ENCODE measurements at places on chromosomes 2 and 18.

DNA sequence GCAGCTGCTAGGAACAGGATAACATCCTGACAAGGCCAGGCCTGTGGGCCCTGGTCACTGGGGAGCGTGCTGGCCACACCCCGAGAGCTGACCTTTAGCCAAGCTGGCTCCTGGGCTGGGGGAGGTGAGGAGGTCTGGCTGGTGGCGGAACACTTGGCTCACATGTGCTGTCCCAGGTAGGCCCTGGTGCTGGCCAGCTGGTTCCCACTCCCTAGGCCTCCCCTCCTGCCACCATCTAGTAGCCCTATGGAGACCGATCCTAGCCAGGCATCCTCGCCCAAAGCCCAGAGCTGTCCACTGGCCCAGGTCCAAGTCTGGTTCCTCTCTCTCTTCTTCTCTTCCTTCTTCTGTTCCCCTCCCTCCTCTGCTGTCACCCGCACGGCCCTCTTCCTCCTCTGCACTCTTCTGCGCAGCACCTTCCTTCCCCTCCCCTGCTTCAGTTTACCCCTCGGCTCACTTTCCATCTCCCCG, 52.4 kb downstream of the TNS1 start:
- DNase-seq = no peak

DNA sequence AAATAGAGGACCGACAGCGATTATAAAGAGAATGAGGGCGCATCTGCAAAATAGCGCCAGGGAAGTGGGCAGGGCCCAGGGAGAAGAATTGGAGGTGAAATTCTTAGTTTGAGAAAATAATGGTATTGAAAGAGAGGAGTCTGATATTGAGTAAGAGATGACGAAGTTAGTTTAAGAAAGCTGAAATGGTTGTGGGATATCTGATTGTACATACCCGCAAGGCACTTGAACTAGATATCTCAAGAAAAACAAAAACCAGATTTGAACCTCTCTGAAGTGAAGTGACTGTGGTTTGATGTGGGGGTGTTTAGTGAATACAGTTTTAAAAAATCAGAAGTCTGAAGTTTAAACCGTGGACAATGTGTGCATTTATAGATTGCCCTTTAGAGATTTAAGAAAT, 38.9 kb downstream of the ZNF532 start:
- no peak for DNase-seq

- DNase-seq = peak; percentile 62
Measured at GRCh38 chr2:218658671-218659257, 659 bp downstream of the ZNF142 start.

DNA sequence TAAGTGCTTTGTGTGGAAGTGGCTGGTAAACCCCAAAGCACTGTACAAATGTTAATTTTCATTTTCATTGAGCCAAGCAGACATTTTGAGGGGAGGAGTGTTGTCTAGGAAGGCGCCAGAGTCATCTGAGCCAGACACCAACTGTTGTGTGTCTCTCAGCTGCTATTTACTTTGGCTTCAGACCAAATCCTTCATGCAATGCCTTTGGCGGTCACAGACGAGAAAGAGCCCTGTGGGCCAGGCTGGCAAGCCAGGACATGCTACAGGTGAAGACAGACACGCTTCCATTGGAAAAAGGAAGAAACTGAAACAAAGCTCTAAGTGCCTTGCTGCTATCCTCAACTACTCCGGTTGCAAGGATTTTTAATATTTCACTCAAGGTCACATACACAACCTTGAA, 115.4 kb upstream of the CDC42EP3 start:
- no peak for DNase-seq

DNA sequence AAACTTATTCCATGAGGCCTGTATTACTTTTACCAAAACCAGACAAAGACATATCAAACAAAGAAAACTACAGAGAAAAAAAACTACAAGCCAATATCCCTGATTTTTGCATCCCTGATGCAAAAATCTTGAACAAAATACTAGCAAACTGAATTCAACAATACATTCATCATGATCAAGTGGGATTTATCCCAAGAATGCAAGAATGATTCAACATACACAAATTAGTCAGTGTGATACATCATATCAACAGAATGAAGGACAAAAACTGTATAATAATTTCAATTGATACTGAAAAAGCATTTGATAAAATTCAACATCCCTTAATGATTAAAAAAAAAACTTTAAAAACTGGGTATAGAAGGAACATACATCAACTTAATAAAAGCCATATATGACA, 106.8 kb downstream of the SLC39A10 start:
- no peak for DNase-seq

GRCh38 chr2:176158186-176158591, 1.1 kb downstream of the HOXD3 start:
- DNase-seq = no peak

GRCh38 chr2:207692206-207693065, 19.0 kb upstream of the CCNYL1 start:
- DNase-seq = peak; percentile 27

DNA sequence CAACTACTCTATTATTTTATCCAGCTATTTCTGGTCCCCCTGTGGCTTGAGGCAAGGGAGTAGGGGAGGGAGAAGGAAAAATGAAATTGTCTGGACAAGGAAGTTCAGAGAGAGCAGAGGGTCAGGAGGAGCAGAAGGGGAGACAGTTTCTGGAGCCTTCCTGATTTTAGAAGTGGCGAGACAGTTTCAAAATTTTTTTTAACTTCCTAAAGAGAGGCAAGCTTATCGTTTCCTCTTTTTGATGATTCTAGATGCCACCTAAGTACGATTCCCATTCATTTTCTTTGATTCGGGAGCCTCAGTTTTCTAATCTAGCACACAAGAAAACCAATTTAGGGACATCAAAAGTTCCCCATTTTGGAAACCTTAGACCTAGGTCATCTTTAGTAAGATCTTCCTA, 96.9 kb upstream of the B3GNT2 start:
- no peak for DNase-seq

DNA sequence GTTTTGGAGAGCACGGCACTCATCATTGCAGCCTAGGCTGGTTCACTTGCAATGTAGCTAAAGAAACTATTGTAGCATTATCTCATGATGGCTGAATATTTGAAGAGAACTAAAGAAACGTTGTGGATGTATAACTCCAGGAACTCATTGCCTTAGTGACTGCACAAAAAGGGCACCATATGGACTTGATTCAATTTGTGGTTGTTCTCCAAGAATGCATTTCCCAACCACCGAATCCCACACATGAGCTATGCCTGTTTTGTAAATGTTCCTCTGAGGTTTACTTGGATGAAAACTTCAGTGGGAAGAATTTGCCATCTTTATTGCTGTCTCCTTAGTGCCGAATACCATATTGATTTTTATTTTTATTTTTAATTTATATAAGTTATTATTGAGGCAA, 43.5 kb downstream of the DOK6 start:
- no peak for DNase-seq

DNA sequence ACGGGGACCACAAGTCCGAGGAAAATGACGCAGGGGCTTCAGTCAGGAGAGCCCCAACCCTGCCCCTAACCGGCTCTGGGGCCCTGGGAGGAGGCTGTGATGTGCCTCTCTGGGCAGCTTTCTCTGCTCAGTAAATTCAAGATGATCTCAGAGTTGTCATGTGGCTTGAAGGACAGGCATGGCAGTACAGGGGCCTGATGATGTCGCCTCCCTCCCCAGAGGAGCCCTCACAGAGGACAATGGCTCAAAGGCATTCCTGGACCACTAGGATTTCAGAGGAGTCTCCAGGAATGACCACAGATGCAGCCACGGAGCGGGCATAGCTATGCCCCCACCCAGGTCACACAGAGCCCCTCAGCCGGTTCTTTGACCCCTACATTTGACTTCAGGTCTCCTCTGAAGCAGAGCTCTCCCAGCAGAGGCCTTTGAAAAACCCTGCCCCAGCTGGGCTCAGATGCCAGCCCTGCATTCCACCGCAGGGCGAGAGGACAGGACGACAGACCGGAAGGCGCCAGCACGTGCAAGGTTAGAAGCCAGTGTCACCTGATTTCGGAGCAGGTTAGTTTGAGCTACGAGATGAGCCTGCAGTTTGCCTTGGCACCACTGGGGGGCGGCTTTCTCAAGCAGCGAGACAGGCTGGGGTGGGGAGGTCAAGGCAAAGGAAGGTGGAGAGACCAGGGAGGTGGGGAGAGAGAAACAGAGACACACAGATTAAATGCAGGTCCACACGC, 39.2 kb downstream of the BIN1 start:
- peak; percentile 75 for DNase-seq

DNA sequence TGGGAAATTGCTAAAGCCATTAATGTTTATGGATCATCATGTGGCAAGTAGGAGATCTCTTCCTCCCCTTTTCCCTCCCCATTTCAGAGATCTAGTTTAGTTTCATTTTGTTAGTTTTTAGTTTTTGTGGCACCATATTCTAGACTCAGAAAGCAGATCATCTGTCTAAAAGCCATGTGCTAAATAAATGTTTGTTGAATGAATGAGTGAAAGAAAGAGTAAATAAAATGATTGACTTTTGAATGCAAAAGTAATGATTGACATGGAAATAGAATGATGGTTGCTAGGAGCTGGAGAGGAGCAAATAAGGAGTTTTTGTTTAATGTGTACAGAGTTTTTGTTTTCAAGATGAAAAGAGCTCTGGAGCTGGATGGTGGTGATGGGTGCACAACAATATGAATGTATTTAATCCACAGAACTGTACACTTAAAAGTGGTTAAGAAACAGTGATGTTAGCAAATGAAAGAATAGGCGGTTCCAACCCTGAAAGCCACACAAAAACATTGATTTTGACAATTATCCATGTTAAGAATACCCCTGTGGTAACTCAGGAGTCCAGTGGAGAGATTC, 23.6 kb downstream of the TMEM178A start:
- no peak for DNase-seq

- DNase-seq = peak; percentile 84
Measured at GRCh38 chr18:76822506-76823160, at the start of gene ZNF236. Gene ZNF236, plus strand, starts transcription at chr18:76822557. Its CDS starts 51 bp downstream, at chr18:76822608.

- no peak for DNase-seq
Measured at GRCh38 chr2:236093134-236093533, 75.1 kb downstream of the GBX2 start.

DNA sequence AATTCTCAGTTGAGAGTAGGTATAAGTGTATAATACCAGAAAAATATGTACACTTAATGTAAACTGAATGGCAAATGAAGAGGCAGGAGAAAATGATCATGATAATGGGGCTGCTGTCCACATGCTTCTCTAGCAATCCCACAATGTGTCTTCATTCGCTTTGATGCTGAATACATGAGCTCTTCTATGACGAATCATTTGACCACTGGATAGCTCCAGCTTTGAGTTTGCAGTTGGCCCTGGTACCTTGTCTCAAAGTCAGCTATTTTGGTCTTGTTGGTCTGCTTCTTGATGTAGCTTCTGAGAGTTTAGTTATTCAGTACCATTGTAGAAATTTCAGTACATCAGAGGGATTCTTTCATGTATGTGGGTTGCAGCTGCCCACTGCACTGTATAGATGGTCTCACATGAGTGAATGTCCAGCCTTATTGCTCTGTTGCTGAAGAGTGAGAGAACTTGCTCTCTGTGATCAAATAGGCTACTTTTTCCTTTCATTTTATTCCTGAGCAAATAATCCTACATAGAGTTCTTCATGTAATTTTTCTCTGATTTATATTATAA, 105.1 kb downstream of the TTC27 start:
- DNase-seq = no peak

GRCh38 chr2:96247009-96247408, 18.8 kb downstream of the TMEM127 start:
- no peak for DNase-seq

DNA sequence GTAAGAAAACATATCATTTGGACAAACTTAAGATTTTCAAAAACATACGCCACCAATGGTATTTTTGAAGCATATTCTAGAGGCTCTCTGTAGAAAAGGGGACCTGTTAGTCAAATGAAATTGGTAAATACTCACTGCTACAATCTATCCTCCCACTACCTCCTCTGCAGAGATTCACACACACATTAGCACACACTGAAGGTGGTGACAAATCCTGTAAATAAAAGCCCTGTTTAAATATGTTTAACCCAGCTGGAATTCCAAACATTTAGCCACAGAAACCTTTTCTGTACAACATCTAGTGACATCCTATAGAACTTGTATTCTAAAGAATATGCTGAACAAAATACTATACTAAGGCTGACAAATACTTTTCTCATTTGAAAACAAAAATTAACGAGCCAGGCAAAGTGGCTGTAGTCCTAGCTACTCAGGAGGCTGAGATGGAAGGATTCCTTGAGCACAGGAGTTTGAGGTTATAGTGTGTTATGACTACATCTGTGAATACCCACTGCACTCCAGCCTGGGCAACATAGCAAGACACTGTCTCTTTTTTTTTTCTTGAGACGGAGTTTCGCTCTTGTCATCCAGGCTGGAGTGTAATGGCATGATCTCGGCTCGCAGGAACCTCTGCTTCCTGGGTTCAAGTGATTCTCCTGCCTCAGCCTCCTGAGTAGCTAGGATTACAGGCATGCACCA, 25.9 kb downstream of the ALS2 start:
- no peak for DNase-seq

GRCh38 chr18:29892960-29893558, 1149.5 kb downstream of the DSC3 start:
- DNase-seq = no peak

- no peak for DNase-seq
Measured at GRCh38 chr18:9638886-9639285, 24.5 kb upstream of the PPP4R1 start.

DNA sequence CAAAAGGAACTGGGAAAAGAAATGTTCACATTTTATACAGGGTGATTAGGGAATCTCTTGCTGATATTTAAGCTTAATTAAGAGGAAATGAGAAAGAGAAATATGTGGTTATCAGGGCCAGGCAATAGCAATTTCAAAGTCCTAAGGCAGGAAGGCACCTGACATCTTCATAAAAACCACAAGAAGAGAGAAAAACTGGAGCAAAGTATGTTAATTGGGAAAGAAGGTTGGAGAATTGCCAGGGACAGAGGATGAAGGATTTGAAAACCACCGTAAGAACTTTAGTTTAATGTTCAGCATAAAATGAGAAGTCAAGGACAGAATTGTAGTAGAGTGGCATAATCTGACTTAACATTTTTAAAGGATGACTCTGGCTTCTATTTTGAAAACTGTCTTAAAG, 691.8 kb upstream of the NRXN1 start:
- no peak for DNase-seq

DNA sequence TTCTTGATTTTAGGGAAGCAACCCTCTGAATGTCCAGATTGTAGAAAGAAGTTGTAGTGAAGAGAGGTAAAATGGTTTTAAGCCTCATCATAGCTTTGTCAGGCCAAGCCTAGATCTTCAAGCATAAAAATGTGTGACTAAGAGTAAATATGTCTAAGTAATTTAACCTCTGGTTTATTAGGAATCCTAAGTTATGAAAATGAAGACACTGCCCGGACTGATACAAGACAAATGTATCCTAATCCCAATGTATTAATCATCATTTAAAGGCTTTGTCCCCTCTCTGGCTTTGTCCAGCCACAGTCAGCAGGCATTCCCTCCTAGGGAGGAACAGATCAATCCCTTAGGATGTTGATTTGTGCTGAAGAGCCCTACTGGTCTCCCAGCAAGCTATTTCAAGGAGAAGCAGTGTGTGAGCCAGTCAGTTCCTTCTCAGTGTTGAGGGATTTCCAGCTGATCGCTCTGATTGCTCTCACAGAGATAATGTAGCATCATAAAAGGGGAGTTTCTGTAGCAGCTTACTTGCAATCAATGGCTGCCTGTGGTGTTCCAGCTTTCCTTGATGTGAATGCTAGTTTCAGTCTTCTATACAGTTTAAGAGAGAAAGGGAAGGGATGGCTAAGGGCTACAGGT, 796.1 kb downstream of the EPHA4 start:
- DNase-seq = no peak

GRCh38 chr2:42021464-42021863, 26.4 kb upstream of the PKDCC start:
- no peak for DNase-seq
